ENCODE measurements at places on chromosomes 1 and 21.

GRCh38 chr1:161421456-161421855 is 53.8 kb upstream of the CFAP126 start:
- DNase-seq, result no peak

DNA sequence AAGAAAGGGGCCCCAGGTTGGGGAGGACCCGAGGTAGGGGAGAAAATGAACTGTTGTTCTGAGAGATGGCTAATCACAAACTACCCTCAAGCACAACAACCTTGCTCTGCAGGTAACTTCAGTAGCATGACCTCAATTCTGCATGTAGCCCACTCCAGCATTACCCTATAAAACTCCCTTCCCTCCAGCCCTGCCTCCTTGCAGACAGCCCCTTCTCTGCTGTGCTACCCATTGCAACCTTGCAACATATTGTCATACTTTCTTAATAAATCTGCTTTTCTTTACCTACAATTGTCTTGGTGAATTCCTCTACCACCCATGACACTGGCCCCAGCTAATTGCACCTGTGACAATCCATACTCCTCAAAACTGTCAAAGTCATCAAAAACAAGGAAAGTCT is 428.9 kb downstream of the MATN1 start:
- no peak for DNase-seq

DNA sequence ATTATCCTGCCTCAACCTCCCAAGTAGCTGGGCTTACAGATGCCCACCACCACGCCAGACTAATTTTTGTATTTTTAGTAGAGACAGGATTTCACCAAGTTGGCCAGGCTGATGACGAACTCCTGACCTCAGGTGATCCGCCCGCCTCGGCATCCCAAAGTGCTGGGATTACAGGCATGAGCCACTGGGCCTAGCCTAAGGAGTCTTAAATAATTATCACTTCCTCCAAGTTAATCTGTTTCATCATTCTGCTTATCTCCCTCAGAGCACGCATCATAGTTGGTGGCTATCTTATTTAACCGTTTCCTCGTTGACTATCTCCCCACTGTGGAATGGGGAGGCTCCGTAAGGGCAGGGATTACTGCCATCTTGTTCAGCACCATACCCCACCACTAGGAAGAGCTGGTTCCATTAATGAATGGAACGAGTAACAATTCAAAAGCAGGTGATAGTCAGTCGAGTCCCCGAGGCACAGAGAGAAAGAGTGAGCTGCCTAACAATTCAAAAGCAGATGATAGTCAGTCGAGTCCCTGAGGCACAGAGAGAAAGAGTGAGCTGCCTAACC is 52.7 kb downstream of the GLUL start:
- DNase-seq, result no peak

DNA sequence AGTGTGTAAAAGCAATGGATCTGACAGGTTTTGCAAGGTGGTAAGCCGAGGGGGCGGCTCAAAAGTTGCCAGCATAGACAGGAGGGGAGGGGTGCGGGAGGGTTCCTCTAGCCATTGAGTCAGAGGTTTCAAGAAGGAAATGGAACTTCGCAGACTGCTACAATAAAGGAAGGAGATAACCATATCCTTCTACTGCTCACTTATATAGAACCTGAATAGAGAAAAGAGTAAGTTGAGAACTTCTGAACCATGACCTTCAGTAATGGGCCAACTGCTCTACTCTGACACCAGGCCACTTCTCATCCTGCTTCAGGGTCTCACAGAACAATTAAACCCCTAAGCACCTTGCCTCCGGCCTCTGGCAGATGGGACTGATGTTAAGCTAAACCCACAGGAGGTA is 26.3 kb upstream of the BCAR3 start:
- no peak for DNase-seq

- peak; percentile 42 for DNase-seq
Observed at GRCh38 chr1:81547261-81547911, 253.3 kb upstream of the ADGRL2 start.

- DNase-seq, result no peak
Observed at GRCh38 chr21:46243960-46244361, 15.4 kb upstream of the LSS start.

DNA sequence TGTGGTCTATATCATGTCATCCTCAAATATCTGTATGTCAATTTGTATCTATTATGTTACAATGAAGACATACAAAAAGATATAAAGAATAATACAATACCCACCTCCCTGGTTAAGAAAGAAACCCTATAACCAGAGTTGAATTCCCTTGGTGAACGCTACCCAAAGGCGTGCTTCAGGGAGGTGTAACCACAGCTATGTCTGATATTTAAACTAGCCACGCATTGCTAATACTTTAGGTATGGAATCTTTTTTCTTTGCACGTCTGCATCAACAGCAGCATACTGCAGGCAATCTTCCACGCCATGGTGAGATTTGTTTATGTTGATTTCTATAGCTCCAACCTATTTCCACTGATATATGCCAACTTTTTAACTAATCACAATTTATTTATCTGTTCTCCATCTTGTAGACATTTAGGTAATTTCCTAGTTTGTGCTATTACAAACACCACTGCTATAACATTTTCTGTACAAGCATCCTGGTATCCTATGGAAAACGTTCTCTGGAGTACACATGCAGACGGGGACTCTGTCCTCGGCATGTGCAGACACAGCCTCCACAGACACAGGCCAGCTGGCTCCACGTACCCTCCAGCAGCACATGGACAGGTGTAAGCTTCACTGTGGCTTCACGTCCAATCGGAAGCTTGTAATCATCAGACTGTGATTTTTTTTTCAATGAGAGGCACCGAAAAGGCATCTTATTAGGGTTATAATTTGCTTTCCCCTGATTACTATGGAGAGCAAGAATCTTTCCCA is 58.5 kb downstream of the HSF2BP start:
- no peak for DNase-seq

DNA sequence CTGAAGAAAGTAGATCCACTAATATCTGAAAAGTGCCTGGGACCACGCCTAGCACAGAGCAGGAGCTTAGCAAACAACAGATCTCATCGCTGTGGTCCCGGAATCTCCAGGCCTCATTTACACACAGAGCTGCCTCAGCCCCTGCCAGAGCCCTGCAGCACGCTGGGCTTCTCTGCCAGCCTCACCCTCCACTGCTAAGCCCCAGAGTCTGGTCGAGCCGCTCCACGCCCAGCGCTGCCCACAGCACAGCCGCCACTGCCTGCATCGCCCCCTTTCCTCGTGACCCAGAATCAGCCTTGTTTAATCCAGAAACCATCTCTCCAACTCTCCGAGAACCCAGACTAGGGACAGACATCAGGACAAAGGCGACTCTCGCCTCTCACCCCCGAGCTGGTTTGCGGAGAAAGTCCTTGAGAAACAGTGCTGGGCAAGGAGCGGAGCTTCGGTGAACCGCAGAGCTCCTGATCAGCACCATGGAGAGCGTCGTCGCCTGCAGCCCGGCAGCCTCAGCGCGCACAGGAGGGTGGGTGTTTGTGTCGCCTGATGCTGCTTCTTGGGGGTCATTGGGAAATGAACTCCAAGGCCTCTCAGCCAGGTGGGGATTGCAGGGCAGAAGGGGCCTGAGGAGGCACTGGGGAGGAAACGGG is 145.1 kb downstream of the NPHP4 start:
- DNase-seq, result peak; percentile 96

DNA sequence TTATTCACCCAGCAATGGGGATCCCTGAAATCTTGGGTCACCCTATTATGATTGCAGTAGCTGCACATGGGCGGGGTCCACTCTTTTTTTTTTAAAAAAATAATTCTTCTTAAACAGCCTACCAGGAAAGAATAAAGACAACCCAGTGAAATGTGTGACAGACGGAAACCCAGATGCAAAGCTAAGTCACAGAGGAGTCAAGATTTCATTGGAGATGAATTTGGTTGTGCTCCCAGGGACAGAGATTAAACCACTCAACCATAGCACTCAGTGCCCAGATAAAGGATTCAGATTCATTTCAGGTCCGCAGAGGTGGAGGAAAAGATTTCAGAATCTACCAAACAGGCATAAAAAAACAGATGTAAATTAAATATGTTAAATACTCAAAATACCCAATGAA is 583.5 kb upstream of the ZP4 start:
- DNase-seq, result no peak

DNA sequence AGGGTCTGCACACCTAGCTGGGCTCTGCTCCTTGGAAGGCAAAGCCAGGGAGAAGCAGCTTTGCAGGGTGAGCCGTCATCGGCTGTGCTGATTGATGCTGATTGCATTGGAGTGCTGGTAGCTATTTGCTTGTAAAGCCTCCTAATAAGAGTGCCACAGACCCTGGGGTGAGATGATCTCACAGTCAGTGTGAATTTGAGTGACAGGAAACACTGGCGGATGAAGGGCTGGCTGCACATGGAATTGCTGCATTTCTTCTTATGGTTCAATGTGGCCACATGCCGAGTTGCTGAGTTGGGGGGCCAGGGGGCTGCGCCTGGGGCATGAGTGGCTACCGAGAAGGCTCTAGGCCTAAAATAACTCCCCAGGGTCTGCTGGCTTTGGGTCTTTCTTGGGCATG is 138.2 kb upstream of the CACNA1E start:
- DNase-seq, result no peak

DNA sequence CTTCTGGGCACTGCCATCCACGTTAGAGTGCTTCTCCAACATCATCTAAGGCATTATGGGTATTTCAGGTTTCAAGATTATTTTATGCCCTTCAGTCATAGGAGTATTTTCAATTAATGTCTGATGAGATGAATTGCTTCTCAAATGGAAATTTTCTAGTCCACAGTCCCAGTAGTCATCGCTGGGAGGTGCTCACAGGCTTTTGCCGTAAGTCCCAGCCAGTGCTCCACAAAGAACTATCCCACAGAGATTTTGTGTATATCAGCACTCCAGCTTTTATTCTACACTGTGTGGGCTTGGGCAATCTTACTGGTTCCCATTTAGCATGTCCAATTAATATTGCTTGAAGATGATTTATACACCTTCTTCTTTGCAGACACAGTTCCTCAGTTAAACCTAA is 61.0 kb downstream of the SMYD2 start:
- DNase-seq, result no peak

- DNase-seq, result no peak
Observed at GRCh38 chr1:18409609-18410237, 71.0 kb upstream of the KLHDC7A start.

GRCh38 chr1:183716286-183716685 is 63.2 kb upstream of the APOBEC4 start:
- no peak for DNase-seq

All from iPS-NIHi11 (cell line).